Stimulated activated CD4-positive, alpha-beta T cell treated with anti-CD3 and anti-CD28 coated beads, TNF-alpha, amount 100 ng/mL, for 48 hours (primary cell): ENCODE measurements at places on chromosomes 3 and 15.

- no peak for DNase-seq
These were observed 82.9 kb downstream of the SCN11A start for GRCh38 chr3:38968891-38969290.

DNA sequence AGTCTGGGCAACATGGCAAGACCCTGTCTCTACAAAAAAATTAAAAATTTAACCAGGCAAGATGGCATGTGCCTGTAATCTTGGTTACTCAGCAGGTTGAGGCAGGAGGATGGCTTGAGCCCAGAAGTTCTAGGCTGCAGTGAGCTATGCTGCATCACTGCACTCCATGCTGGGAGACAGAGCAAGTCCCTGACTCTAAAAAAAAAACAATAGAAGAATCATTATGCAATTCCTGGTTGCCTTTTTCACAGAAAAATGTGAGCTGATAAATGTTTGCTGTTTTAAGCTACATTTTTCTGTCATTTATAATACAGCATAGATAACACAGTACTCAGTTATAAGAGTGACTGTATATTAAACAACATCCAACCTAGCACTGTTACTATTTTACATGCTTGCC is 148.8 kb downstream of the SCAPER start:
- DNase-seq, result no peak

GRCh38 chr3:55556619-55557537 is 69.8 kb upstream of the WNT5A start:
- no peak for DNase-seq

DNA sequence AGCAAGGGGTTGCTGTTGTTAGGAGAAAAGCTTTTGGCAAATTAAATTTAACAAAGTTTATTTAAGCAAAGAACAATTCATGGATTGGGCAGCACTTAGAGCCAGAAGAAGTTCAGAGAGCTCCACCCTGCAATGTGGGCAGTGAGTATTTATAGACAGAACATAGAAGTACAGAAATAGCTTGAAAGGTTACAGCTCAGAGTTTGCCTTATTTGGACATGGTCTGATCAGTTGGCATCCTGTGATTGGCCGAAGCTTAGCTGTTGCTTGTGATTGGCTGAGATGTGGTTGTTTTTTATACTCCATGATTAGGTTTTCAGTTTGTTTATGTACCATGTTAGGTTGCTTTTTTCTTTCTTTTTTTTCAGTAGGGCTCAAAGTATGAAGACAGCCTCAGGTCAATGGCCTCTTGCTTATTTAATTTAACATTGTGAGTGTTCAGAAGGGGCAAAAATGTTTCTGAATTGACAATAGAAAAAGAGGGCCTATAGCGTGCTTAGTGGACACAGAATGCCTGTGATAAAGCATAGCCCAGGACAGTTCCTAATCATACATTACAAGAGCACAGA is 293.8 kb downstream of the IGSF11 start:
- DNase-seq, result no peak

DNA sequence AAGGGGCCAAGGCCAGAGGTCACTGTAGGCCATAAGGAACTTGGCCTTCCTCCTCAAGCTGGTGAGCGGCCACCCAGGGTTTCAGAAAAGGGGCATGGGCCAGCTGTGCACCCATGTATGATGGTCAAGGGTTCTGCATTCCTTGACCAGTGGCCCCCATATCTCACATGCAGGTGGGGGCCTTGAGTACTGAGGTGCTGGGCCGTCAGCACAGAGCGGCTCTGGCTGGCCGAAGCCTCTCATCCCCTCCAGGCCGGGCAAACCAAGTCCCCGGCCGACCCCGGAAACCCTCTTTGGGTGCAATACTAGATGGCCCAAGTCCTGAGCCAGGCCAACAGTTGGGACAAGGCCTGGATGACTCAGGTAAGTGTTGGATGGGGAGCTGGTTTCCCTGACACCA is 9.5 kb downstream of the ALG3 start:
- DNase-seq, result no peak

DNA sequence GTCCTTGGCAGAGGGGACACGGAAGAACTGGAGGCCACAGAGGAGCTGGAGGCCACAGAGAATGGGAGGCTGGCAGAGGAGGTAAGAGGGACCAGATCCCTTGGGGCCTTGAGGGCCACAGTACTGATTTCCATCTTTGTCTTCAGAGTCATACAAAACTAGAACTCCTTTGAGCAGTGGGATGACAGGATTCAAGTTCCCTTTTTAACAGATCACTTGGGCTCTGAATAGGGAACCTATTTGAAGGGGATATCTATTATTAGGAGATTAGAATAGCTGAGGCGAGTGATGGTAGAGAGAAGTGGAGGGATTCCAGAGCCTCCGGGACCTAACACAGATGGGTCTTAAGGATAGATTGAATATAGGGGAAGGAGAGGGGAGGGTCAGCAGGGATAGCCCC is 55.7 kb downstream of the OXNAD1 start:
- DNase-seq, result no peak
